ENCODE measurements at places on chromosomes 1 and 21. TPM values are rescaled to one million over a fixed set of nuclear protein-coding genes. Genes with fewer than 3 reads are reported as not detected.

Gene SLC30A2
- 0.36 TPM for polyA plus RNA-seq

Gene ITLN1
- polyA plus RNA-seq, result 3.0 TPM

Gene AKR1A1
- polyA plus RNA-seq, result 75.0 TPM

Gene HPCAL4
- 2.8 TPM for polyA plus RNA-seq

Gene KIF17
- polyA plus RNA-seq, result 6.4 TPM

Gene ZNF691
- 7.7 TPM for polyA plus RNA-seq

Gene WDTC1
- 53.0 TPM for polyA plus RNA-seq

Gene LAX1
- 0.14 TPM for polyA plus RNA-seq

Gene CCDC30
- 0.61 TPM for polyA plus RNA-seq

Gene RAB13
- 103 TPM for polyA plus RNA-seq

Gene JTB
- 143 TPM for polyA plus RNA-seq

Gene ECE1
- 76.2 TPM for polyA plus RNA-seq

Gene ERICH3
- 0.07 TPM for polyA plus RNA-seq

Gene PPIAL4G
- not detected for polyA plus RNA-seq

Gene TCP10L
- polyA plus RNA-seq, result 1.9 TPM

Gene HS2ST1
- 6.0 TPM for polyA plus RNA-seq

Gene MYOG
- polyA plus RNA-seq, result not detected

Gene IL19
- not detected for polyA plus RNA-seq

Gene IFI44L
- 4.7 TPM for polyA plus RNA-seq

Gene AADACL3
- polyA plus RNA-seq, result not detected

Gene OR2L13
- polyA plus RNA-seq, result not detected

Gene LCE1B
- polyA plus RNA-seq, result not detected

Gene ZNF648
- polyA plus RNA-seq, result not detected

Gene PLA2G2D
- not detected for polyA plus RNA-seq

Gene EVA1B
- 17.4 TPM for polyA plus RNA-seq

Gene AKNAD1
- not detected for polyA plus RNA-seq

Gene OR2M7
- polyA plus RNA-seq, result not detected

Gene ETNK2
- polyA plus RNA-seq, result 5.2 TPM

All from right cardiac atrium (tissue), 5 donors.